T-helper 2 cell treated with Interferon-gamma antibody and Interleukin-4, amounts not matched to agents 5 μg/mL and 100 μg/mL, for 36 hours (primary cell): ENCODE measurements at places on chromosomes 3 and 15.

- no peak overlapping the region for H3K4me3 ChIP-seq
- no peaks in the 10 kb centered on the region for H3K36me3 ChIP-seq
- DNase-seq = no peak
- H3K27ac ChIP-seq = no peak overlapping the region
Measured at GRCh38 chr3:8762607-8763377, 6.6 kb downstream of the OXTR start.

DNA sequence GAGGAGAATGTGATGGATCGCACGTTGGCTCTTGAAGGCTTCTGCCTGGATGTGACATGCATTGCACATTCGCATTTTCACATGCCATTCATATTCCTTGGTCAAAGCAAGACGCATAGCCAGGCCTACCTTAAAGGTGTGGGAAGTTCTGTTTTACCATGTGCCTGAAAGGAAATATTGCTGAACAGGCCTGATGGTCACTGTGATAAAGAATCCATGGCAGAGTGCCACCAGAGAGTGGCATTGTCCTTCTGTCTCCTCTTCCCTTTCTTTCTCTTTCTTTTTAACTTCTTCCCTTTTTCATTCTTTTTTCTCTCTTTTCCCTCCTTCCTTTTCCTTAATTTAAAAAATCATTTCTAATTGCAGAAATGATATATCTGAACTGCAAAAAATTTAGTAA lies 15.9 kb upstream of the MITF start:
- H3K27ac ChIP-seq = no peak overlapping the region
- H3K4me1 ChIP-seq = no peaks in the 10 kb centered on the region
- DNase-seq = no peak
- H3K36me3 ChIP-seq = no peaks in the 10 kb centered on the region
- H3K4me3 ChIP-seq = no peak overlapping the region

DNA sequence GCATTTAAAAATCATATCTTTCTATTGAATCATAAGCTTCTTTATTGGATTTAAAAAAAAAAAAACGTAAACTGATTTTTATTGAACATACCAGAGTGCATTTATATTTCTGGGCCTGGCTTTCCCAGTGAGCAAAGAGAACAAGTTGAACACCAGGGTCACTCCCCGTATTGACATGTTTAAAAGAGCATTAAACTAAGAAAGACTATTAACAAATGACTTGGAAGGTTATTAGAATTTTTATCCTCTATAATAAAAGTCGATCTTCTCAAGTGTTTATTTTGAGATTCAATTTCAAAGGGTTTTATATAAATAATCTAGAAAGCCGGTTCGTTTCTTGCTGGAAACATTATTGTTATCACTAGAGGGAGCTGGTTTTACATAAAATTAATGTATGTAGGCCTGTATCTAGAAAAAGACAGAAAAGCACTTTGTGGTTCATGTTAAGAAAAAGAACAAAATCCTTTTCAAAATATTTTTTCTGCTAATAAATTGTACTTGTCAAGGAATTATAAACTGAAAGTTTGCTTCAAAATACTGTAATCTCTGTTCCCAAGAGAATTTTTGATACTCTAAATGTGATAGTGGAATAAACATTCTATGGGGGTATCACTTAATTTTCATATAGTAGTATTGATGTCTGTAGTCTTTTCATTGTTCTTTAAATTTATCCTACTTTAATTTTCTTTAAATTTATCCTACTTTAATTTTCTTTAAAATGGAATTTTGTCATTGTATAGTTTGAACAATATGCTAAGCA lies 321.8 kb upstream of the MME start:
- H3K4me1 ChIP-seq = no peaks in the 10 kb centered on the region
- H3K27me3 ChIP-seq = no peaks in the 10 kb centered on the region
- DNase-seq = no peak
- no peaks in the 10 kb centered on the region for H3K36me3 ChIP-seq

DNA sequence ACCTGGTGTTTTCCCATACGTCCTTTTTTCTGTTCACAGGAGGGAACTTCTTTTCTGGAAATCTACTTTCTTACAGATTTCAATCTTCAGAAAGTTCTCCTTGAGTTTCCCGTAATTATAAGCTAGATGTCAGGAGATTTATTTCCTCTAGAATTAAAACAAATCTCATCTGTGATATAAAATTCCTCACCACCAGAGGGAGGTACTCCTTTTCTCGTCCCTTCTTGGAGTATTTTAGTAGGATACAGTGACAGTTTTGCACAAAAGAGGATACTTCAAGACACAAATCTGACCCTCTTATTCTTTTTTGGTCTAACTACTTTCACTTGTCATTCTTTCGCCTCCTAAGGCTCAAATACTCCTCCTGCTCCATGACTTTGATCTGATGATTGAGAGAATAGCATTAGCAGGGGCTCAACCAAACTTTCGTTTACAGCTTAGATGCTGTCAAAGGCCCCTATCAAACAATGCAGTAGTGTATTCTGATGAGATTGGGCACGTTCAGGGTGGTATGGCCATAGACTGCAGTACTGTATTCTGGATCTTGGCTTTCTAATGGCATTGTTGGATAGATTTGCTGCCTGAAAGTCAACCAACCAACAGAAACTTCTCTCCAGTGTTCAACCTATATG lies 38.0 kb downstream of the TMEM41A start:
- H3K27me3 ChIP-seq = no peaks in the 10 kb centered on the region
- H3K4me3 ChIP-seq = no peak overlapping the region
- DNase-seq = no peak
- H3K36me3 ChIP-seq = no peaks in the 10 kb centered on the region
- H3K27ac ChIP-seq = no peak overlapping the region

DNA sequence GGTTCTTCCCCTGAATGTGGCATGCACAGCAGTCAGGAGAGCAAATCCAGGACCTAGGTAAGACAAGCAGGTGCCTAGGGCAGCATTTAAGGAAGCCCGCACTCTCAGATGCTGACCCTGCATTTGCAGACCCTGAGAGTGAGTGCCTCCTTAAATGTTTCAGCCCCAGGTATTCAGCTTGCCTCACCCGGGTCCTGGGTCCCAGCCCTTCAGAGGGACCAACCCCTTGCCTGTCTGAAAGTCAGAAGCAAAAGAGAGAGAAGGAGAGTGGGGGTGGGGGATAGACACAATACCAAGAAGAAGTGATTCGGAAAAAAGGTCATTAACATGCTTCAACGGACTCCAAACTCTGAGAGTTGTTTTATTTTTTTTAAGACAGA lies 75.0 kb downstream of the MEGF11 start:
- peaks cover 29% of the 10 kb centered on the region for H3K27me3 ChIP-seq
- no peaks in the 10 kb centered on the region for H3K36me3 ChIP-seq
- no peak overlapping the region for H3K27ac ChIP-seq
- DNase-seq = no peak

GRCh38 chr15:65528461-65529060 lies 1.7 kb upstream of the HACD3 start:
- H3K4me3 ChIP-seq = no peak overlapping the region
- H3K27ac ChIP-seq = no peak overlapping the region
- peaks cover 21% of the 10 kb centered on the region for H3K4me1 ChIP-seq
- DNase-seq = no peak
- H3K36me3 ChIP-seq = no peaks in the 10 kb centered on the region

GRCh38 chr15:70199124-70199482 lies 101.4 kb upstream of the TLE3 start:
- H3K27ac ChIP-seq = no peak overlapping the region
- H3K36me3 ChIP-seq = no peaks in the 10 kb centered on the region
- peaks cover 3% of the 10 kb centered on the region for H3K27me3 ChIP-seq

GRCh38 chr3:177060492-177060891 lies 136.8 kb downstream of the TBL1XR1 start:
- peaks cover 13% of the 10 kb centered on the region for H3K4me1 ChIP-seq
- H3K27ac ChIP-seq = no peak overlapping the region
- H3K4me3 ChIP-seq = no peak overlapping the region
- no peaks in the 10 kb centered on the region for H3K27me3 ChIP-seq

DNA sequence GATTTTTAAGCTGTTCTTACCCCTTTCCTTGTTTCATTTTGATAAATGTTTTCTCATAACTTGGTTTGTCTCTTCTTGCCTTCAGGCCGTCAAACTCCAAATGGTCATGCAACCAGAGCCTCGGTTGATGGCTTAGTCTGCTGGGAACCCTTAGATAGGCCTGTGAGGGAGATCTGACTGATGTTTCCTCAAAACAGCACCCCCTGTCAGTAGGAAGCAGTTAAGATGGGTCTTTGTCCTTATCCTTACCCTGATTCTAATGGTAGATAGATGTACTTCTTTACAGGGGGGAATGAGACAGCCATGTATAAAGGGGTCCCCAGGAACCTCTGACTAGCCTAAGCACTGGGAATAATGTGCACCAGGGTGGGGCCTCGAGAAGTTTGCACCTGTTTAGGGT lies 16.3 kb upstream of the OR5H1 start:
- H3K4me1 ChIP-seq = no peaks in the 10 kb centered on the region
- H3K36me3 ChIP-seq = no peaks in the 10 kb centered on the region
- no peaks in the 10 kb centered on the region for H3K27me3 ChIP-seq
- H3K27ac ChIP-seq = no peak overlapping the region
- no peak overlapping the region for H3K4me3 ChIP-seq

DNA sequence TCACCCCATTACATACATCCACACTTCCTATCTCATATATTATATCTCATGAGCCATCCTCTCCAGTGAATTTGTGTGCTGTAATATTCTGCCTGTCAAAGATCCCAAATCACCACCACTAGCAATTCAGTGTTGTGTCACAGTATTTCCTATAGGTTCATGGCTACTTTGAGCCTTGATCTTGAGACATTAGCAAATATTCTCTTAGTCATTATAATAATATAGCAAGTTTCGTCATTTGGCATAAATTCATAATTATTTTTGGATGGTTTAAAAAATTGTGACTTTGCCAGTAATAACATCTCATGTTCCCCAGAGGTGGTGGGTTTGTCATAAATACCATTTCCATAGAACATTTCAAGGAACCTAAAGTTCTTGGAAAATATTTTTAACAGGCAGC lies 47.7 kb downstream of the CMSS1 start:
- no peak overlapping the region for H3K4me3 ChIP-seq
- H3K27ac ChIP-seq = no peak overlapping the region
- no peak for DNase-seq
- H3K36me3 ChIP-seq = peaks cover 28% of the 10 kb centered on the region
- H3K4me1 ChIP-seq = peaks cover 76% of the 10 kb centered on the region
- H3K27me3 ChIP-seq = no peaks in the 10 kb centered on the region

DNA sequence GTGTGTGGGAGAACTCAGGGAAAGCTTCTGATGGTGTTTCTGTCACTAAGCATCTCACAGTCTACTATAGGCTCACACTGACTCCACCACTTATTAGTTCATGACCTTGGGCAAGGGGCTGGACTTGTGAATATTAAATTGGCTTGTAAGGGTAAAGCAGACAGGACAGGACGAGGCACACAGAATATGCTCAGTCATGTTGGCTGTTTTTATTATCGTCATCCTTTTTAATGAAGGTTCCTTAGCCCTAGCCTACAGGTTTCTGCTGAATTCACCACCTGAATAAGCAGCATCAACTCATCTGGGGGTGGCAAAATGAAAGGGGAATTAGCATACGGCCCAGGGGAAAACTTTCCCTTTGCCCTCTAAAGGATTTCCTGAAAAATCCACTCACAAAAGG lies 39.6 kb upstream of the LIPC start:
- no peak overlapping the region for H3K27ac ChIP-seq
- no peak for DNase-seq
- H3K36me3 ChIP-seq = no peaks in the 10 kb centered on the region
- peaks cover 3% of the 10 kb centered on the region for H3K27me3 ChIP-seq
- no peak overlapping the region for H3K4me3 ChIP-seq

- H3K4me3 ChIP-seq = no peak overlapping the region
- no peak for DNase-seq
- H3K27me3 ChIP-seq = no peaks in the 10 kb centered on the region
- H3K36me3 ChIP-seq = no peaks in the 10 kb centered on the region
Measured at GRCh38 chr3:86634361-86634760, 356.6 kb downstream of the VGLL3 start.

- no peaks in the 10 kb centered on the region for H3K4me1 ChIP-seq
- no peak for DNase-seq
- H3K4me3 ChIP-seq = no peak overlapping the region
- H3K27me3 ChIP-seq = no peaks in the 10 kb centered on the region
- no peaks in the 10 kb centered on the region for H3K36me3 ChIP-seq
Measured at GRCh38 chr3:117322866-117323265, 613.3 kb downstream of the TUSC7 start.
